Eye (tissue), 1 donor: ENCODE measurements at places on chromosomes 11 and 22.

GRCh38 chr22:32745251-32745995, 56.1 kb upstream of the TIMP3 start:
- DNase-seq = peak; percentile 66

GRCh38 chr11:71537537-71537936, 288 bp upstream of the KRTAP5-8 start:
- DNase-seq = no peak

GRCh38 chr11:48037709-48038468, 57.5 kb downstream of the PTPRJ start:
- DNase-seq = no peak

- DNase-seq = no peak
These were observed 224.9 kb downstream of the DSCAML1 start for GRCh38 chr11:117572129-117572528.

DNA sequence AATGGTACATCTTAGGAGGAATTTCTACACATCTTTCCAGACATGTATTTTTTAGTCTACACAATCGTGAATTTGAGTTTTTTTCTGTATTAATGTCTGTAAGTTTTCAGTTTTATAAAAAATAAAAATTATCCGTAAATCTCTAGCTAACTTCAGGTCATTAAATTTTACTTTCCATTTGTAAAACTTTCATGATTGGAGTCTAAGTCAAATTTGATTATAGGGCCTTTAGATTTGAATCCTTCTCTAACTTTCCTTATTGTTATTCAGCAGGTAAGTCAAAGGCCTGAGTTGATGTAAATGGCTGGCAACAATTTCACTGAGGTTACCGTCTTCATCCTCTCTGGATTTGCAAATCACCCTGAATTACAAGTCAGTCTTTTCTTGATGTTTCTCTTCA, at the start of gene OR8I2:
Gene OR8I2 (plus strand): TSS at position 301 of the 400 bp plus-strand sequence. CDS start 0 bp downstream, at position 301.
- no peak for DNase-seq

DNA sequence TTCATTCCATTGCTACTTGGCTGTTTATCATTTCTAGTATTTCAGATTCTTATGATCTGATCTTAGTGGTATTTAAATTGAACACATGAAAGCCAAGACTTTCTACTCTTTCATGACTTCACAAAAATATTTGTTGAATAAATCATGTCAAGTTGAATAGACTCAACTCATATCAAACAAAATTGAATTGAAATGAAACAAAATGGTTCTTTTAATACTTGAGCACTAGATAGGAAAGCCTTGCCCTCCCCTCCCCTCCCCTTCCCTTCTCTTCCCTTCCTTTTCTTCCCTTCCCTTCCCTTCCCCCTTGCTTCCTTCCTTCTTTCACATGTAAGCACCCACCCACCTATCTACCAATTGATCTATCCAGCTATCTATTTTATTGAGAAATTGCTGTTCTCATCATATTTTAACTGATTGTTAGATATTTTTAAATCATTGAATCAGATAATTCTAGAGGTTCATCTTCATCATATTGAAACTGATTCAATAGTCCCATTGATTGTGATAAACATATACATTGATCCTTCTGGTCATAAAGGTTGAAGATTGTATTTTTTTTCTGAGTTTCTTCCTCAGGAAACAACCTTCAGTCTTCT, 2015.9 kb downstream of the LRRC4C start:
- DNase-seq = no peak

DNA sequence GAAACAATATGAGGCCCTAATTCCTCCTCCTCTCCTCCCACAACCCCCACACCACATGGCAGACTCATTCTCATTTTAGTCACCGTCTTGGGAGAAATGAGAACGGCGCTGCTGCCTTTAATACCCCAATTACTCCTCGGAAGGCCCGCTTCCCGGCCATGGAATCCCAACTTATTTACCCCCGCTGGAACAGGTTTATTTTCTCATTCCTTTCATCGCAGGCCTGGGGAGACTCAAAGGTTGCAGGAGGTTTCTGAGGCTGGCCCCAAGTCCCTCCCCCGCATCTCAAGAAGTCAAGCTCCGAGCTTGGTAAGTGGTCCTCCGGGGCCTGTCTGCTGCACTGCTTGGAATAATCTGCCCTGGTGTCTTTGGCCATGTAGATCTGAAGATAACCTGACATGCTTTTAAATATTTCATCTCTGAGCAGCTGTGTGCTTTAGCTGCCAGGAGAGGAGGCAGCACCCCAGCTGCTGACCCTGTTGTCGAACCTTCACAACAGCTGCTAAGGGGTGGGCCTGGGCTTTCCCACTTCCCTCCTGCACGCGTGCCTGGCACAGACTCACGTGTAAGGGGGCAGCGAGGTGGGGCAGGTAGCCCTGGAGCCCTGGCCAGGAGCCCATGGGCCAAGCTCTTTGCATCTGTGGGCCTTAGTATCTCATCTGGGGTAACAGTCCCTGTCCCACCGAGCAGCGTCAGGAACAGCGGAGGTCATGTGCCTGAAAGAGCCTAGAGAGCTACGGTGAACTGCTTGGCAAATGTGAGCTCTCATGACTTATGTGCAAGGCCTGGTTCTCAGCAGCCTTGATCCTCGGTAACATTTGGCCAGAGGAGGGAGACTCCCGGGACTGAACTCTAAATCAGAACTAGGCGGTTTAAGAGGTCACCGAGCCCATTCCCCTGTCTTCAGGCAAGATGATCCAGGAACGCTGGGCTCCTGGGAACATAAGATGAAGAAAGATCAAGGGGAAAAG, 164.6 kb downstream of the ST3GAL4 start:
- DNase-seq = peak; percentile 75

GRCh38 chr22:41458161-41458728, 10.2 kb downstream of the PHF5A start:
- no peak for DNase-seq

DNA sequence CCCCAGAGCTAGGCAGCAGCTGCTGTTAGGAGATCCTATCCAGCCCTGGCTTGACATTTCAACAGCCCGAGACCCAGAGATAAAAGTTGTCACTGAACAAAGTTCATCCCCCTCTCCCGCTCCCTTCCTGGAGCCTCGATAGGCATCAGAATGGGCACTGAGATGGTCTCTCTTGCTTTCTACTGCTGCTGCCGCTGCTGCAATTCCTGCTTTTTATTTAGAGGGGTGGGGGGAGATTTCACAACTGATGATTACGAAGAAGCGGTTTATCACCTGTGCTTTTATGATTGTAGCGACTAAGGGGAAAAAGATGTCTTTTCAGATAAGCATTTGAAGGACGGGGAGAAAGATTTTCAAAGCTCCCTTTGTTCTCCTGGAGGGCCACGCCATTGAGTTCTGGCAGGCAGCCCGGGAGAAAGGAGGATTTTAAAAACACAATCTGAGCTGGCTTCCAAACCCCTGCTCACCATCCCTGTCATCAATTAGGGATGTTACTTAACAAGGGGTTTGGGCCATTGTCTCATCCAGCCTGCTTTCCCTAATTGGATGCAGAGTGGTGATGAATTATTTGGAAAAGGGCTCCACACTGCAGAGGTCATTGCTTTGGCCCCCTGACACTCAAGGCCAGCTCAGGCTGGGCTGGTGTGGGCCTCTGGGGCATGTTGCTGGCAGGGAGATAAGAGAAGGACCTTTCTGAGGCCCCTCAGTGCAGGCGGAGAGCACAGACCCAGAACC, 344.7 kb downstream of the BUD13 start:
- DNase-seq = peak; percentile 82

GRCh38 chr22:32623943-32624342, 149.3 kb downstream of the FBXO7 start:
- DNase-seq = peak; percentile 68

DNA sequence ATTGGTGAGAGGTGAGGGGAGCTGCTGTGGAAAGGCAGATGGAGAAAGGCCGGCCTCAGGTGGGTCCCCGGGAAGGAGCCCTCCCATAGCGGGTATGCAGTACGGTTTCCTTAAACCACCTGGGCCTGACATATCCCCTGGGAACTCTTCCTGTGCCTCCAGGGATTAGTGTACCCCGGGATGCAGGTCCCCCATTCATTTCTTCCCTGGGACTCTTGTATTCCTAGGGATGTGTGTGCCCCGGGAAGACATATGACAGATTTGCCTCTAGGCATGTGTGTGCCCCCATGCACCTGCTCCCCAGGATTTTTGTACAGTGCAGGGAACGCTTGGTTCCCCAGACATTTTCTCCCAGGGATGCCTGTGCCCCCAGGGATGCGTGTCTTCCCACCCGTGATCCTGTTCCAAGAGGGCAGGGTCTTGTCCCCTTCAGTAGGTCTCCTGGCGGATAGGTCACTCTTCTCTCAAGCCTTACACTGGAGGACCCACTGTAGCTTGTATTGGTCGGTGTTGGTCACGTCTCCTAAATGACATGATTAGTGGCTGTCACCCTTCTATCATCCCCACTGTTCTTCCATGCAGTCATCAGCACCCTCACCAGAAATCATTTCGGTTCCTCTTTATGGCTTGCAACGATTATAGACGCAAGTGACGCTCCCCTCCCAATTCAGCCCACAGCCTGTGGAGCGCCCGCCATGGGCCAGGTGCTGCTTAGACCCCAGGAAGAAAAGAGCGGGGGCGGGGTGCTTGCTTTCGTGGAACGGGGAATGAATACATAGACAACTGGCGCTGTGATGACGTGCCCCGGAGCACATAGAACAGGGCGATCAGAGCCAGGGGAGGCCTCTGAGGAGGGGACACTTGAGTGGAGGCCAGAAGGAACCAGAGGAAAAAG, 1.3 kb downstream of the PARVB start:
- peak; percentile 11 for DNase-seq

DNA sequence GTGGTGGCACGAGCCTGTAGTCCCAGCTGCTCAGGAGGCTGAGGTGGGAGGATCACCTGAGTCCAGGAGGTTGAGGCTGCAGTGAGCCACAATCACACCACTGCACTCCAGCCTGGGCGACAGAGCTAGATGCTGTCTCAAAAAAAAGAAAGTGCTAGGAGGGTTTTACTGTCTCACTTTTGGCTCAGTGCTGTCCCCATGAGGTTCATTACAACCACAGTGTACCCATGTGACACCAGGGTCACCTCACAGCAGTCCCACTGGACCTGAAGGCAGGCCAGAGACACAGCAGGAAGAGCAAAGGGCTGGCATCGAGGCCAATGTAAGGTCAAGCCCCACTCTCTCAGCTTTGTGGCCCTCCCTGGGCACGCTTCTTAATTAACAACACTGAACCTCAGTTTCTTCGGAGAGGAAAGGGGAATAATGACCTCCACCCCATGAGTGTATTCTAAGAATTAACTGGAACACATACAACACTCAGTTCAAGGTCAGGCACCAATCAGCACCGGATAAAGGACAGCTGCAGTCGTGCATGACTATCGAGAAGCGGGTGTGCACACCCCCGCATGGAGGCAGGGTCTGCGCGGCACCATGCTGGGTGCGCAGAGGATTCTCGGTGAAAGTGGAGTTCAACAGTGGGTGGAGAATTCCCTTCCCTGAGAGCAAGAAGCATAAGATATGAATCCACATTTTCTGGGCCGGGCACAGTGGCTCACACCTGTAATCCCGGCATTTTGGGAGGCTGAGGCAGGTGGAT, 30.9 kb upstream of the BAIAP2L2 start:
- no peak for DNase-seq

- no peak for DNase-seq
These were observed 3.2 kb downstream of the NUP50 start for GRCh38 chr22:45166932-45167331.

DNA sequence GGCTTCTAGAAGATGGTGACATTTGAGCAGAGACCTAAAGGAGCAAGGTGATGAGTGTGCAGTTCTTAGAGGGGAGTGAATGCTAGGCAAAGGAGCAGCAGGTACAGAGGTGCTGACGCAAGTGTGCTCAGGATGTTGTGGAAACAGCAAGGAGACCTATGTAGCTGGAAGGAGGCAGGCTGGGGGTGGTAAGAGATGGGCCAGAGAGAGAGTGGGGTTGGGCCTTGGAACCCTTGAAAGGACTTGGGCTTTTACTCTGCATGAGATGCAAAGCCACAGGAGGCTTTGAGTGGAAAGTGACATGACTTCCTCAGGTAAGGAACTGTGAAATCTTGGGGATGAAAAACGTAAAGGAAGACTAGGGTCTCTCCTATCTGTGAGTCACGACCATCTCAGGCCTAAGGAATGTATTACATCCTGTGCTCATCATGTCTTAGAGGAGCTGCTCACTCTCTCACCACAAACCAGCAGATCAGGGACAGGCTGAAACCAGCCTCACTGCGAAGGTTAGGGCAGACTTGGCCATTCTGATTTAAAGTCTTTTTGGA, 65.4 kb downstream of the MICAL2 start:
- no peak for DNase-seq

GRCh38 chr11:107563702-107564101, 1.8 kb downstream of the ALKBH8 start:
- DNase-seq = peak; percentile 77

GRCh38 chr11:120785576-120785975, 238.3 kb upstream of the TBCEL start:
- no peak for DNase-seq

- DNase-seq = no peak
These were observed 175.3 kb upstream of the B3GAT1 start for GRCh38 chr11:134587345-134587744.
